Activated CD8-positive, alpha-beta memory T cell treated with anti-CD3 and anti-CD28 coated beads for 36 hours (primary cell): ENCODE measurements at places on chromosomes 4 and X. TPM values are rescaled to one million over a fixed set of nuclear protein-coding genes. Genes with fewer than 3 reads are reported as not detected.

Gene MAGEA8
- not detected for total RNA-seq

Gene FGD1
- total RNA-seq, result 0.04 TPM

Gene DNAAF6
- not detected for total RNA-seq

Gene OTUD6A
- total RNA-seq, result not detected

Gene GAGE12F
- not detected for total RNA-seq

Gene TBC1D9
- 0.13 TPM for total RNA-seq

Gene FGFBP1
- total RNA-seq, result not detected

Gene GRIA2
- total RNA-seq, result not detected

Gene PARM1
- total RNA-seq, result 0.04 TPM

Gene SERTM2
- total RNA-seq, result not detected

Gene ETDB
- not detected for total RNA-seq

Gene EFHC2
- not detected for total RNA-seq

Gene NAT8L
- 0.59 TPM for total RNA-seq
